ENCODE measurements at places on chromosomes 6 and 20.

GRCh38 chr6:158095031-158095430, 73.0 kb downstream of the SERAC1 start:
- DNase-seq: no peak

DNA sequence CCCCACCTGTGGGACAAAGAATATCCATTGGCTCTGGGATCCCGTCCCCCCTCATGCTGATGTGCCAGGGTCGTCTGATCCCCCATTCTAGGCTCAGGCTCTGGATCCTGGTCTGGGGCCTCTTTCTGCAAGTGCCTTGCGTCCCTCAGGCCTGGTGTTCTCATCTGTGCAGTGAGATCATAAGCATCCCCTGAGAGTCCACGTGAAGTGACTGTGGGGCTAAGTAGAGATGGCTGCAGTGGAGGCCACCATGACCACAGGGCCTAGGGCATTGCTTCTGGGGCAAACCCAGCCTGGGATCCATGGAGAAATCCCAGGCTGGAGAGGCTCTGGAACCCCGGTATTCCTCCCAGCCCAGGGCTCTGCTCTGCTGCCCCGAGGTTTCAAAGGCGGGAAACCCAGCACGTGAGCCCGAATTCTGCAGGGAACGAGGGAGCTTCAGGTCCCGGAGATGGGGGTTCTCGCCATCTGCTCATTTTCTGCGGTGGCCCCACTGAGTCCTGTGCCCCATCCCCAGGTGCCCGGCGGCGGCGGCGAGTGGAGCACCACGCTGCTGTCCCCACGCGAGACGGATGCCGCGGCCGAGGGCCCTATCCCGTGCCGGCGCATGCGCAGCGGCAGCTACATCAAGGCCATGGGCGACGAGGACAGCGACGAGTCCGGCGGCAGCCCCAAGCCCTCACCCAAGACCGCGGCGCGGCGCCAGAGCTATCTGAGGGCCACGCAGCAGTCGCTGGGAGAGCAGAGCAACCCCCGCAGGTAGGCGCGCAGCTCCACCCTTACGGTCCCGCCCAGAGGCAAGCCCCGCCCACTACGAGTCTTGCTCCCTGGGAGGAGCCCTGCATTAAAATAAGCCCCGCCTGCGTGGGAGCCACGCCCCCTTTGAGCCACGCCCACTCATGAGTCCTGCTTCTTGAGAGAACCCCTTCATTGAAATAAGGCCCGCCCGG, 105.5 kb upstream of the MYL9 start:
- peak; percentile 93 for DNase-seq

- no peak for DNase-seq
Observed at GRCh38 chr20:41746635-41747034, 128.5 kb upstream of the CHD6 start.

- DNase-seq: no peak
Observed at GRCh38 chr6:5656226-5656625, 350.5 kb downstream of the NRN1 start.

- DNase-seq: peak; percentile 89
Observed at GRCh38 chr20:20860078-20860806, 147.8 kb upstream of the RALGAPA2 start.

- DNase-seq: no peak
Observed at GRCh38 chr6:27766405-27766804, 145.8 kb downstream of the OR2B2 start.

DNA sequence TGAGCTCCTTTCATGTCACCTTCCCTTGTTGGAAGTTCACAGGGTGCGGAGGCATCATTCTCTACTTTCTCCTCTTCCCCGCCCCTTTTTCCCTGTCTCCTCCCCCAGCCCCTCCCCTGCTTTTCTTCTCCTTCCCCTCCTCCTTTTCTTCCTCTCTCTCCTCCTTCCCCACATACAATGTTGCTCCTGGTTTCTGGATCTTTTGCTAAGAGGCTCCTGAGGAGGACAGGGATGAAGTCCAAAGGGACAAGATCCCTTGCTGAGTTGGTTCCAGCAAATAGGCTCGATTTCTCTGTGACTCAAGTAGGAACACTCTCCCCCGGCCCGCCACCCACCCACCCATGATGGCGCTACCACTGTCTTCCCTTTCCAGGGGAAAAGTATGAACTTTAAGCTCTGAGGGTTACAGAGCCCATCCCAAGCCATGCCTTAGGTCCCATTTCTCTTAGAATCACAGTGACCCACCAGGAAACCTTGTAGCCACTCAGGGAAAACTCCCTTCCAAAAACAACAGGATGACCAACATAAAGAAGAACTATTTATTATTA, 852 bp upstream of the TFEB start:
- no peak for DNase-seq

- DNase-seq: no peak
Observed at GRCh38 chr6:81772741-81773140, 20.3 kb upstream of the TENT5A start.
